ENCODE measurements at places on chromosomes 4 and X.

DNA sequence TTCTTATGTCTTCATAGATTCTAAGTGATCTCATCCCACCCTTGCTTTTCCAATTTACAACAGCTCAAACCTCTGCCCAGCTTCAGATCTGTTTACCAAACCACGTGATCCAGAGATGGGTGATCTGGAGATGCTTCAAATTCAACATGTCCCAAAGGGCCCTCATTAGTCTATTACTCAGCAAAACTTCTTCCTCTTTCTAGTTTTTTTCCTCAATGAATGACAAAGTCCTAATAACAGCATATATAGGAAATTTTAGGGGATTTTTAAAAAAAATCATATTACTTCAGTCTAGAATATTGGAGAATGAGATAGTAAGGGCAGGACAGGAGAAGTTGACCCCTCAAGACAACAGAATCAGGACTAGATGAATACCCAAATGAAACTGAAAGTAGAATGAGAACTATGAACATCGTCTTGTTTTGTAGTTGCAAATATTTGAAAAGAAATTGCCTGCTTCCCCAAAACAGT, 127.1 kb downstream of the CFAP299 start:
- no peak for DNase-seq

DNA sequence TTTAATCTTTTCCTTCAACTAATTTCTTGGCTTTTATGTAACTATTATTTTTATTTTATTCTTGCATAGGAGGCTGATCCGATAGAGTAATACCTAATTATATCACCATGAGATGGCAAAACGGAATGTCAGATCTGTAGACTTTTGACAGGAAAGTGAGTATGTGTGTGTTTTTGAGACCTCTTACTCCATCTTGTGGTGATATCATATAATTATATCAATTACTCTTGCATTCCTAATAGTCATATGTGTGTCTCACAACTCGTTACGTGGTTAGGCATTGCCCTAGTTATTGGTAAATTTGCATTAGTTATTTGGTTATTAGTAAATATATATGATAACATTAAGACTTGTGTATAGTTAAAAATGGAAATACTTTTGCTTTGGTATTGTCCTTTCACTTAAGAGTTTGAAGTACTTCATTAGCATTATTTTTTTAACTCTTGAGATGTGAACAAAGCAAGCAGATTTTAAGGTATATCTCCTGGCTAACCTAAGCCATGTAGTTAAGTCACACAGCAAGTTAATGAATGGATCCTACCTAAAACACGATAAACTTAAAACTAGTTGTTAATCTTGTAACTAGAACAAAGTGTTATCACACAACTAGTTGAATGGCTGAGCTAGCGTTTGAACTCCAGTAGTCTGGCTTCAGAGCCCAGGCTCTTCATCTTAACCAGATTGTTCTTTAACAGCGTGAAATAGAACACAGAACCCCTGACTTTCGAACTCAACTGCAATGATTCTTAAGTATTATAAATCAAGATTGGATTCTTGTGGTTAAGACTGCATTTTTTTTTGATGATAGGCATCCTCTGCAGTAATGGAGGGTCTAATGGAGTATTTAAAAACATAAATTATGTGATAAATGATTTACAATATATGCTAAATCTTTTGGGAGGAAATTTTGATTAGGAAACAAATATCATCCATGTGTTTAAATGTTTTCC, 67.1 kb downstream of the PGRMC2 start:
- no peak for DNase-seq

- DNase-seq, result no peak
Observed at GRCh38 chr4:182893047-182893446, 24.1 kb downstream of the DCTD start.

- DNase-seq, result no peak
Observed at GRCh38 chr4:1728061-1728980, 7.0 kb downstream of the TACC3 start.

DNA sequence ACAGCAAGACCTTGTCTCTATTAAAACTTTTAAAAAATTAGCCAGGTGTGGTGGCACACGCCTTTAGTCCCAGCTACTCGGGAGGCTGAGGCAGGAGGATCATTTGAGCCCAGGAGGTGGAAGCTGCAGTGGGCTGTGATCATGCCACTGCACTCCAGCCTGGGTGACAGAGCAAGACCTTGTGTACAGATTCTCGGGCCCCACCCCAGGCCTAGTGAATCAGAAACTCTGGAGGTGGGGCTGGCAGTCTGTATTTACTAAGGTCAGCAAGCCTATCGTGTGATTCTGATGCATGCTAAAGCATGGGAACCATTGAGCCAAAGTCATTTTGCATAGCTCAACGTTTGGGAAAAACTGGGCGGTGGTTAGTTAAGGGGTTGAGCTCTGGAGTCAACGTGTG, 3.5 kb downstream of the S100G start:
- DNase-seq, result no peak

DNA sequence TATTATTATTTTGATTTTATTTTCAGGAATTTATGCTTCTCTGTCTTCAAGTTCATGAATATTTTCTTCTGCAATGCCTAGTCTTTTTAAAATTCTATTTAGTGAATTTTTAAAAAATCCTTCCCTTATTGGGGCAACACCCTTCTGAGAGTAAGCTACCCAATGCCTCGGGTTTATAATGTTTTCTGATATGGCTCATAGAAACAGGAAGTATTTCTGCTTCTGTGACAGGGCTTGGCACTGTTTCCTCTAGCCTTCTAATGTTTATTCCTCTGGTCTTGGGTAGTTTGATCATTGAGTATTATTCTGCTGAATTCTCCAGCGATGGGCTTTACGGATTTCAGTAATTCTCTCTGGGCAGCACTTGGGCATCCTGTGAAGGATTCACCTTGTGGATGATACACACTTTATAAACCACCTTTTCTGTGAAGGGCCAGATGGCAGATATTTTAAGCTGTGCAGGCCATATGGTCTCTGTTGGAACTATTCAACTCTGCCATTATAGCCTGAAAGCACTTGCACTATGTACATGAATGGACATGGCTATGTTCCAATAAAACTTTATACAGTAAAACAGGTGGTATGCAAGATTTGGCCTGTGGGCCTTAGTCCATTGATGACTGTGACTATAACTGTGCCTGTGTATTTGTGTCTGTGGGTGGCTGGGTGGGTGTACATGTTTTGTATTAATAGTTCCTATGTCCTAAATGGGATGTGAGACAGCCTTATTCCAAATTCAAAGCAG, 95.9 kb upstream of the FAT1 start:
- no peak for DNase-seq

- DNase-seq, result no peak
Observed at GRCh38 chrX:107288676-107289075, 82.3 kb downstream of the DNAAF6 start.

All from effector memory CD8-positive, alpha-beta T cell (primary cell).